Dermis lymphatic vessel endothelial cell (primary cell): ENCODE measurements at places on chromosomes 2 and 18. TPM values are rescaled to one million over a fixed set of nuclear protein-coding genes. Genes with fewer than 3 reads are reported as not detected.

The CNGA3 gene
- total RNA-seq = not detected in 2 replicates

The PROKR1 gene
- total RNA-seq = not detected in 2 replicates

The TANC1 gene
- 66.3 and 101 TPM in 2 replicates for total RNA-seq

The WNT10A gene
- not detected in 2 replicates for total RNA-seq

The C2orf78 gene
- total RNA-seq = not detected in 2 replicates

The OR6B2 gene
- total RNA-seq = not detected in 2 replicates

The KCNF1 gene
- total RNA-seq = 3.4 and 7.3 TPM in 2 replicates

The SEPTIN10 gene
- total RNA-seq = 122 and 146 TPM in 2 replicates

The IL1B gene
- not detected in 2 replicates for total RNA-seq

The SIX3 gene
- not detected in 2 replicates for total RNA-seq

The NYAP2 gene
- total RNA-seq = not detected in 2 replicates

The MARCHF4 gene
- total RNA-seq = under 0.01 and 0.11 TPM in 2 replicates
